ENCODE measurements at places on chromosomes 5 and 9. TPM values are rescaled to one million over a fixed set of nuclear protein-coding genes. Genes with fewer than 3 reads are reported as not detected.
A peak's percentile ranks its signal among the peaks of the same experiment; 100 is the strongest.

- no peak for DNase-seq
- no peak overlapping the region for H3K27ac ChIP-seq
- H3K36me3 ChIP-seq: no peaks in the 10 kb centered on the region
- no peak overlapping the region for H3K4me3 ChIP-seq
Measured at GRCh38 chr9:84862810-84863287, 193.3 kb downstream of the NTRK2 start.

GRCh38 chr5:128116445-128116844 lies 32.9 kb downstream of the SLC12A2 start:
- no peak overlapping the region for H3K4me3 ChIP-seq
- no peak for DNase-seq
- H3K4me1 ChIP-seq: no peaks in the 10 kb centered on the region
- no peaks in the 10 kb centered on the region for H3K27me3 ChIP-seq
- H3K36me3 ChIP-seq: peaks cover 8% of the 10 kb centered on the region
- H3K27ac ChIP-seq: no peak overlapping the region

- H3K36me3 ChIP-seq: no peaks in the 10 kb centered on the region
- H3K27ac ChIP-seq: no peak overlapping the region
- DNase-seq: no peak
- H3K27me3 ChIP-seq: no peaks in the 10 kb centered on the region
Measured at GRCh38 chr9:108133680-108134079, 644.1 kb upstream of the KLF4 start.

GRCh38 chr5:173745123-173745522 lies 128.7 kb upstream of the BOD1 start:
- DNase-seq: no peak
- no peaks in the 10 kb centered on the region for H3K36me3 ChIP-seq
- no peaks in the 10 kb centered on the region for H3K27me3 ChIP-seq
- H3K27ac ChIP-seq: no peak overlapping the region
- no peak overlapping the region for H3K4me3 ChIP-seq

- H3K4me1 ChIP-seq: no peaks in the 10 kb centered on the region
- H3K27me3 ChIP-seq: no peaks in the 10 kb centered on the region
- no peak overlapping the region for H3K4me3 ChIP-seq
- H3K36me3 ChIP-seq: no peaks in the 10 kb centered on the region
Measured at GRCh38 chr9:76297721-76298239, 96.4 kb downstream of the RFK start.

DNA sequence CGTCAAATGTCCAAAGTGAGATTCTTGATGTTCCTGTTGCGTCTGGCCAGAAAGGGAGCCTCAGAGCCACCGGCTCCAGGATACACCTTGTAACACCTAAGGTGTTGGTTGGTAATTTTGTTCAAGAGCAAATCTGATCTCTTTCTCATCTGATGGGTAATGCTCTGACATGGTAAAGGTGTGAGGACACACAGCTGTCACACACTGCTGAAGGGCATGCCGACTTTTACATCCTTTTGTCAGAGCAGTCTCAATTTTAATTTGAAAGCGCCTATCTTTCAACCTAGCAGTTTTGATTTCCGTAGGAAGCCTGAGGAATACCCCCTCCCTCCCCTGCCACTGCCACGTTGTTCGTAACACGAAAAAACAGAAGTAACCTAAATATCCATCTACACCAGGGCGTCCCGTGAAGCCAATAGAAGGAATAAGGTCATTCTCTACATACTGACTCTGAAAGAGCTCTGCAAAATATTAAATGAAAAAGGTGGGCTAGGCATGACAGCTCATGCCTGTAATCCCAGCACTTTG lies 57.4 kb downstream of the TSTD2 start:
- H3K4me3 ChIP-seq: peak overlapping the region; percentile 71
- no peaks in the 10 kb centered on the region for H3K27me3 ChIP-seq
- H3K27ac ChIP-seq: no peak overlapping the region
- no peak for DNase-seq

DNA sequence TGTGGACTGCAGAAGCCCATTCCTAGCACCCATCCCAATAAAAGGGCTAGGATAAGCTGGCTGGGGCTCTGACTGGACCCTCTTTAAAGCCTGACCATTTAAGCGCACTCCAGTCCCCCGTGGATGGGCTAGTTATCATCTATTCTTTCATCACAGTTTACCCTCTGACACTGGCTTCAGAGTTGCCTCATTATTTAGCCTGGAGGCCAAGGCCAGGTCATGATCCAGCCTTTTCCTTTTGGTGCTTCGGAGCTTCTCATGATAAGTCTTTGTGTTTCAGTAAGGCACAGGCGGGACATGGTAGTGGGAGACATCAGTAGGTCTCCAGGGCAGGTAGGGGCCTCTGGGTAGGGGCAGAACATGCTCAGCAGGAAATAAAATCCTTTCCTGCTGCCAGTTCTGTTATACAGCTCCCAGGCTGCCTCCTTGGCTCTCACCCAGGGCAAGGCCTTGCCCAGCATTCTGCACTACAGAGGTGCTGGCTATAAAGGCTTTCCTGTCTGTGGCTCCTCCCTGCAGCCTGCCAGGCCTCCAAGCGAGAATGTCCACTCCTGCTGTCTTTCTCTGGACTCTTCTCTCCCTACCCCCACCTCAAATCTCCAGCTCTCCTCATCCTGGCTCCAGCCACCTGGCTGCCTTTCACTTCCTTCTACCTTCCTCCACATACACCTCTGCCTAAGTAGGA lies 128.8 kb downstream of the FSTL4 start:
- H3K36me3 ChIP-seq: no peaks in the 10 kb centered on the region
- H3K4me1 ChIP-seq: no peaks in the 10 kb centered on the region
- H3K27me3 ChIP-seq: no peaks in the 10 kb centered on the region
- no peak for DNase-seq

GRCh38 chr9:8668751-8669150 lies 869.2 kb upstream of the DMAC1 start:
- H3K27me3 ChIP-seq: no peaks in the 10 kb centered on the region
- H3K4me3 ChIP-seq: no peak overlapping the region
- no peak overlapping the region for H3K27ac ChIP-seq

GRCh38 chr9:89935115-89935514 lies 330.3 kb downstream of the GADD45G start:
- H3K36me3 ChIP-seq: no peaks in the 10 kb centered on the region
- H3K4me3 ChIP-seq: no peak overlapping the region
- no peak overlapping the region for H3K27ac ChIP-seq
- no peak for DNase-seq
- H3K4me1 ChIP-seq: no peaks in the 10 kb centered on the region

- DNase-seq: no peak
- H3K27me3 ChIP-seq: no peaks in the 10 kb centered on the region
- H3K36me3 ChIP-seq: no peaks in the 10 kb centered on the region
Measured at GRCh38 chr5:170818232-170818631, 34.7 kb downstream of the GABRP start.

DNA sequence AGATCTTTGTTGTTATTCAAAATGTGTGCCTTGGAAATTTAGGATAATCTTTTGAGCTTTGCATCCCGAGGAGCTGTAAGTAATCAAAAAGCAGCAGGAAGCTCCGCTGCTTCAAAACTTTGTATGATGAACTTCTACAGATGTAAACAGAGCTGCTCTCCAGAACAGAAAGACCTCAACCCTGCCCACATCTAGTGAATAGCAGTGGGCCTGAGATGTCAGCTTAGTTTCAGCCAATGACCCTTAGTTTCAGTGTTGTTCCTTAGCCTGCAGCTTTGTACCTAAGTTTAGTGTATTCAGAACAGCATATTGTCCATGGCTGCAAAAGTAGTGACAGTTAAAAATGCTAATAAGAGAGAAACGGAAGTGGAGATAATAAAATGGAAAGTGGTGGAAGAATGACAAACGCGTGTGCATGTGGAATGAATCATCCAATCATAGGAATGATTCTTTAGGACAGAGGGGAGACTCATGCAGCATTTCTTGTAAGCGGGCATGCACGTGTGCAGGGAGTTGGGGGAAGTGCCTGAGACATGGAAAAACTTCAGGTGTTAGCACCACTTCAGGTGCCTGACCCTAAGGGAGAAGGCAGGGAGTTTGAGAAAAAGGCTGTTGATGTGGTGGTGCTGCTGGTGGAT lies 24.9 kb downstream of the SNX24 start:
- H3K27me3 ChIP-seq: no peaks in the 10 kb centered on the region
- no peaks in the 10 kb centered on the region for H3K36me3 ChIP-seq
- no peak for DNase-seq
- no peak overlapping the region for H3K4me3 ChIP-seq

DNA sequence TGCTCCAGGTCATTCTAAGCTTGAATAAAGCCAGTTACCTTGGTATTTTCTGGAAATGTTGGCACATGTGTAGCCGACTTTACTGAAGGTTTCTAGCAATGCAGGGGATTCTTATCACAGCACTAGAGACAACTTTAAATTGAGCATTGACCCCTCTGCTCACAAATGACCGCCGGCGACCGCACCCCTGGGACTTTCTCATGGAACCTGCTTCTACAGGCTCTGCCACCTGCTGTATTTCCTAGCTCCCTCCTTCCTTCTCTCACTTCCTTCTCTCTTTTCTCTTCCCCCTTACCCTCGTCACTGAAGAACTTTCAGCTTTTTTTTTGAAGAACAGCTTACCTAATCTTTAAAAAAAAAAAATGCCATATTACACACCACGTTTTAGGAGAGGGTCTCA lies 30.9 kb upstream of the DAB2 start:
- H3K36me3 ChIP-seq: no peaks in the 10 kb centered on the region
- no peaks in the 10 kb centered on the region for H3K27me3 ChIP-seq
- no peak for DNase-seq
- no peaks in the 10 kb centered on the region for H3K4me1 ChIP-seq
- no peak overlapping the region for H3K27ac ChIP-seq
- H3K4me3 ChIP-seq: no peak overlapping the region

DNA sequence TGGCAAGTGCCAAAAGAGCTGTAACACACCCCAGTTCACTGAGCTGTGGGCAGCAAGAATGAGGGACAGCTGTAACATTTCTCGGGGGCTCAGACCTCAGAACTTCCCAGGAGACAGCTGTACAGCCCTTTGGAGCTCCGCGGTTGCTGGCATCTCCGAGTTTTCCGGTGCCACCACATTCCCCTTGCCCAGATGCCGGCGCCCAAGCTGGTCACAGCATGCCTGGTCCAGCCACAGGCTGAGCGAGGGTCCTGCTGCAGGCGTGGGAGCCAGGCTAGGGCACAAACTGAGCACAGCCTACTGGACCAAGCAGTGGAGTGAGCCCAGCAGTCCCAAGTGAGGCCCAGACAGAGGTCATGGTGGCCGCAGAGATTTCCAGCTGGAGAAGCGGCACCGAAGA lies 797.7 kb upstream of the EDIL3 start:
- H3K4me1 ChIP-seq: no peaks in the 10 kb centered on the region
- H3K4me3 ChIP-seq: no peak overlapping the region
- DNase-seq: no peak
- no peaks in the 10 kb centered on the region for H3K36me3 ChIP-seq
- no peaks in the 10 kb centered on the region for H3K27me3 ChIP-seq
- no peak overlapping the region for H3K27ac ChIP-seq

GRCh38 chr5:32261198-32261597 lies 51.5 kb downstream of the MTMR12 start:
- H3K36me3 ChIP-seq: peaks cover 41% of the 10 kb centered on the region
- no peak overlapping the region for H3K4me3 ChIP-seq
- H3K27ac ChIP-seq: no peak overlapping the region

- no peak overlapping the region for H3K27ac ChIP-seq
- DNase-seq: no peak
- no peaks in the 10 kb centered on the region for H3K36me3 ChIP-seq
Measured at GRCh38 chr9:134371731-134372130, 45.5 kb downstream of the RXRA start.

DNA sequence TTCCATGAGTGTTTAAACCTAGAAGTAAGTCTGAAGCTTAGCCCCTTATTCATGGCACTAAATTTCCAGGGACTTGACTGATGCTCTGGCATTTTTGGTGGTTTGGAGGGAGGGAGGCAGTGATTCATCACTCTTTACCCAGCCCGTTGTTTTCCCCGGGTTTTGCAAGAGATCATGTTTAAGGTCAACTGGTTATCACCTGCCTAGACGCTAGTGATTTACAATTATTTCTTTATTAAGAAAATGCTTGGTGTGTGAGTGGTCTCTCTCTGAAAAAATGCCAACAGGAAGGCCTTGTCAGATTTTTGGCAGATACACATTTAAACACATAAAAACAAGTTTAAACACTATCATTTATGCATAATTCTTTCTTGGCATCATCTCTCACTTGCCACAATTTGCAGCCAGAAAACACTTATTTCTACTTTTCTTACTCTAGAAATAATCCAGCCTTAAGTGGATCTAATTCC lies 737.9 kb upstream of the ZNF608 start:
- no peak for DNase-seq
- no peak overlapping the region for H3K4me3 ChIP-seq
- no peaks in the 10 kb centered on the region for H3K4me1 ChIP-seq
- no peaks in the 10 kb centered on the region for H3K36me3 ChIP-seq

GRCh38 chr5:67475489-67475888 lies 278.9 kb upstream of the CD180 start:
- H3K4me3 ChIP-seq: no peak overlapping the region
- DNase-seq: no peak
- H3K27ac ChIP-seq: no peak overlapping the region
- no peaks in the 10 kb centered on the region for H3K36me3 ChIP-seq
- H3K4me1 ChIP-seq: no peaks in the 10 kb centered on the region

DNA sequence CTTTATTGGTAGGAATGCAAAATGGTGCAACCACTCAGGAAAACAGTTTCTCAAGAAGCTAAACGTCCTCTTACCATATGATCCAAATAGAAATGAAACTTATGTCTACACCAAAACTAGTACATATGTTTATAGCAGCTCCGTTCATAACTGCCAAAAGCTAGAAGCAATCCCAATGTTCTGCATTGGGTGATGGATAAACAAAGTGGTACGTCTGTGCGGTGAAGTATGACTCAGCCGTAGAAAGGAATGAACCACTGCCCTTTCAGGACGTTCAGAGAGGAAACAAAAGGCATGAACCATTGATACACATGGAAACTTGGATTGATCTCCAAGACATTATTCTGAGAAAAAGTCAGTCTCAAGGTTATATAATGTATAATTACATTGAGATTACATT lies 27.6 kb downstream of the HNRNPH1 start:
- DNase-seq: no peak
- H3K27me3 ChIP-seq: no peaks in the 10 kb centered on the region
- H3K36me3 ChIP-seq: peaks cover 33% of the 10 kb centered on the region
- no peak overlapping the region for H3K4me3 ChIP-seq
- H3K27ac ChIP-seq: no peak overlapping the region

- H3K4me3 ChIP-seq: peak overlapping the region; percentile 93
- H3K27me3 ChIP-seq: no peaks in the 10 kb centered on the region
- peak overlapping the region; percentile 89 for H3K27ac ChIP-seq
- peak; percentile 59 for DNase-seq
Measured at GRCh38 chr5:40754381-40755092, 1.2 kb downstream of the TTC33 start.

GRCh38 chr5:95884017-95884325 lies 61.4 kb upstream of the GLRX start:
- no peaks in the 10 kb centered on the region for H3K4me1 ChIP-seq
- no peak overlapping the region for H3K27ac ChIP-seq
- no peak overlapping the region for H3K4me3 ChIP-seq
- no peaks in the 10 kb centered on the region for H3K36me3 ChIP-seq

- H3K27ac ChIP-seq: no peak overlapping the region
- no peaks in the 10 kb centered on the region for H3K4me1 ChIP-seq
- no peaks in the 10 kb centered on the region for H3K36me3 ChIP-seq
- DNase-seq: no peak
Measured at GRCh38 chr9:134671341-134672113, 29.9 kb downstream of the COL5A1 start.

PFN3 gene
- total RNA-seq: not detected

OR13C2 gene
- not detected for total RNA-seq

OXCT1 gene
- total RNA-seq: 111 TPM

ERBIN gene
- total RNA-seq: 40.9 TPM

ZCCHC7 gene
- 27.1 TPM for total RNA-seq

LHX3 gene
- total RNA-seq: not detected

C5orf52 gene
- total RNA-seq: not detected

PLCXD3 gene
- not detected for total RNA-seq

C9 gene
- not detected for total RNA-seq

JAK2 gene
- total RNA-seq: 25.1 TPM
